8988T (cell line): ENCODE measurements at places on chromosomes 1 and 21.

DNA sequence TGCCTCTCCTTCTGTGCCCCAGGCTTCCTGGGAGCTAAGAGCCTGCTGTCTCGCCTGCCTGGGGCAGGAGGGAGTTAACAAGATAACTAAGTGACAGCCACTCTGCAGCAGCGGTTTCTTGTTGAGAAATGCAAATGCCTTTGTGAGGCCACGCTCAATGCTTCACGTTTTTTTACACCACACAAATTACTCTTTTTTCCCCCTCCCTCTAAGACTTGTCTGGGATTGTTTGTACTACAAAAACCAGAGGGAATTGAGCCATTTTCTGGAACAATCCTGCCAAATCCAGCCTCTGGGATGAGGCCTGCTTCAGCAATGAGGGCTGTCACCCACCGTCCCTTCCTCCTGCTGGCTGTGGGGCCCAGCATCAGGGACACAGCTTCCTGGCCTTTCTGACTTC is 119.6 kb downstream of the ACTL8 start:
- no peak for DNase-seq

GRCh38 chr1:152880316-152880715 is 2.2 kb downstream of the SMCP start:
- no peak for DNase-seq

GRCh38 chr1:231074046-231074445 is 34.0 kb upstream of the FAM89A start:
- DNase-seq, result no peak

- no peak for DNase-seq
Observed at GRCh38 chr21:31162079-31162699, 123.9 kb upstream of the KRTAP19-8 start.

DNA sequence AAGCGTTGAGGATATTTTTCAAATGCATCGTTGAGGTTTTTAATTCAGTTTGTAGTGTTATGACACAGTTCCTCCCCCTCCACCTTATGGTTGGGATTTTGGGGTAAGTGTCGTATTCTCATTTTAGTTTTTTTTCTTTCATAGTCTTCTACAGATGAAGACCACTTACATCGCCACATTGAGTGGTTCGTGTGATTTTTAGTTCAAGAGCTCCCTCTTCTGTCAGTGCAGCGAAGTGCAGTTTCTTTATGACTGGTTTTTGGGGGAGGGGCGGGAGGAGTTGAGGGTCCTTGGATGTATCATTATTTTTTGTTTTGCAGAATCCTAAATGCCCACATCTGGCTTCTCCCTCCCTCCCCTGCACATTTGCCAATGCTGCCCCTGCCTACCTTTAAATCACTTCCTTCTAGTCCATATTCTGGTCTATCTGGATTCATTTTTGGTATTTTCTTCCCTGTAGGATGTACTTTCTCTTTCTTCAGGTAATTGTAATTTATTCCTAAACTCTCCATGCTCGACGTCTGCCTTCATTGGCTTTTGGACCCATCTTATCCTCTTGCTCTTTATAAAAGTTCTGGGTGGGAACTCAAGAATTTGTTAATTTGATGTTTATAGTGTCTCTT is 433.1 kb downstream of the CAMTA1 start:
- DNase-seq, result no peak

GRCh38 chr1:31658721-31659120 is 14.0 kb upstream of the PEF1 start:
- no peak for DNase-seq

GRCh38 chr1:118201524-118201923 is 16.5 kb upstream of the SPAG17 start:
- no peak for DNase-seq

- no peak for DNase-seq
Observed at GRCh38 chr21:35850542-35851103, 209.7 kb downstream of the SETD4 start.

- no peak for DNase-seq
Observed at GRCh38 chr1:176996456-176997090, 167.9 kb downstream of the ASTN1 start.

GRCh38 chr1:116692879-116693278 is 25.3 kb upstream of the IGSF3 start:
- no peak for DNase-seq

DNA sequence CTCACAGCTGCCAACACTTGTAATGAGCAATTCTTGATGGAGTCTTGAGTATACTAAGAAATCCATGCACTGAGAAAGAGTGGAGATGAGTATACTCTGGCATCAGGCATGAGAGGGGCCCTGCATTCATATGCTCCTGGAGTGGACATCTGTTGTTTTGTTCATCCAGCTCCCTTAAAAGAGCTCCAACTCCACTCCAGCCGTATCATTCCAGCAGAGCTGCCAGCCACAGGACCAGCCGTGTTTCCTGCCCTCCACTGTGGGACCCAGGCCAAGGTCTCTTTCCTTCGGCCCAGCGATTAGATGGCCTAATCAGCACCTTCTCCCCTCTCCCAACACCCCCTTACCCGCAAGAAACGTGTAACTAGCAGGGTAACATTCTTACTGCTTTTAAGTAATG is 144.5 kb downstream of the OMA1 start:
- DNase-seq, result no peak

GRCh38 chr1:103191327-103191726 is 83.0 kb upstream of the COL11A1 start:
- DNase-seq, result no peak

DNA sequence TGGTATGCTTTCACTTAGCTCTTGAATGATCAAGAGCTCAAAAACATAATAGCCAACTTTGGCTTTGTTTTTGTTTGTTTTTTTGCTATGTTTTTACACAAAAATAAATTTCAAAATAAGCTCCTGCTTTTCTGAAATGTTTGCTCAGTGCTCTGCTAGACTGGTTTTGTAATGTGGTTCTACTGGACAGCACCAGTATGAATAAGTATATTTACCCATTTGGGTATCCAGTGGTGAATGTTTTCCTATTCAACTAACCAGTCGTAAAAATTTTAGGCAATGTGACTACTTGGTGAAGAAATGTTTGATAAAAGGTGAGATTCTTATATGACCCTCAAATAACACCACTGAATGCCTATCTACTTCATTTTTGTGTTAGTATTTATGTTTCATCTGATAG is 308.6 kb downstream of the PTPRC start:
- no peak for DNase-seq

DNA sequence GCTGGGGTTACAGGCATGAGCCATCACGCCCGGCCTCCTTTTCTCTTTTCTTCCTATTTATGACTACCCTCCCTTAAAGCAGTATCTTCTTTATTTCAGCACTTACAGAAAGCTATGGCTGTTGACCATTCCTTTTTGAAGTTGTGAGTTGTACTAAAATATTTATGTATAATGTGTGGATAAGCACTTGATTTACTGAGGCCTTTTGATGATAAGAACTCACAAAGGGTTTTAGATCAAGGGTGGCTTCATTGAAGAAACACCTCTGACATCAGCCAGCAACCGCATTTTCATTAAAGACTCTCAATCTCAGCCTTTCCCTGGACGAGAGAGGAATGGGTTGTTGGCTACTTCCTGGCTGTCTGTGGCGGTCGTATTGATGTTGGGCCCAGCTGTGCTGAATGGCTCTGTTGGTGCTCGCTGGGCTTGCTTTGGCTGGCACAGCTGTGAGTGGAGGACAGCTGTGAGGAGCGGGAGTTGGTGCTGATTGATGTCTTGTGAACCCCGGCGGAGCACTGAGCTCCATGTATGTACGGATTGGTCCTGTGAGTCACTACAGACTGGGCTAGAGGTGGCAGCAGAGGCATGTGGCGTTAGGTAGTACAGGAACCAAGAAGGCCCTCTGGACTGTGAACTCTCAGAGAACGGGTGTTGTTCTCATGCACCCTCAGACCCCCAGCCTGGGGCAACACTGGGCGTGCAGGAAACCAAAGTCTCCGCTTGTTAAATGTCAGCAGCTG is 208.8 kb downstream of the KIF26B start:
- no peak for DNase-seq

DNA sequence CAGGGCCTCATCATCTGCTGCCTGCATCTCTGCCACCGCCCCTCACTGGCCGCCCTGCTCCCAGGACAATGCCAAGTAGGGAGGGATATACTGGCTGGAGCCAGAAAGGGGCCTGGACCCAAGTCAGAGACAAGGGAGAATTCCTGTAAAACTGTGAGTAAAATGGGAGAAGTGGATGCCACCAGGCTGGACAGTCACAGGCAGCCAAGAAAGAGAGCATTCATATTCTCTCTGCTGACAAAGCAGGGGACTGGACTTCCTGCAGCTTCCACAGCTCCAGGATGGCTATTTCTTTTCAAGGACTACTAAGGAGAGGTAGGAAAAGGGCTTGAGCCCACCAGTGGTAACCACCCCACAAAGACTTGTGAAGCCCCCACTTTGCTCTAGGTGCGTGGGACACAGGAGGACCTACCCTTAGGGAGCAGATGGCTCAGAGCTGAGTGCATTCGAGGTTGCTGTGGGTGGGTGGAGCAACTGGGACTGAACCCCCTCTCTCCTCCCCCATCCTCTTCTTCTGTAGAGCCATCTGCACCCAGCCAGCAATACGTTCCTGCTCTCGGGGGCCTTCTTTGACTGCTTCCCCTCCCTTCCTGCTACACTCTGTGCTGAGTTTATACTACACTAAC is 57.5 kb downstream of the GLIS1 start:
- DNase-seq, result no peak

DNA sequence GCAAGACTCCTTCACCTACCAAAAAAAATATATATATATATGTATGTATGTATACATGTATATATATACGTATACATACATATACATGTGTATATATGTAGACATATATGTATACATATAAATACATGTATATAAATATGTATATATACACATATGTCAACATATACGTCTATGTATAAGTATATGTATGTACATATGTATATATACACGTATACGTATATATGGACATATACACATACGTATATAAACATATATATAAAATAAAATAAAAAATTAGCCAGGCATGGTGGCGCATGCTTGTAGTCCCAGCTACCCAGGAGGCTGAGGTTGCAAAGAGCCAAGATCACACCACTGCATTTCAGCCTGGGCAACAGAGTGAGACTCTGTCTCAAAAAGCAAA is 31.6 kb downstream of the BRWD1 start:
- no peak for DNase-seq

- DNase-seq, result no peak
Observed at GRCh38 chr1:246365708-246366107, 141.4 kb downstream of the SMYD3 start.

GRCh38 chr1:113950908-113951307 is 21.8 kb downstream of the HIPK1 start:
- DNase-seq, result no peak

GRCh38 chr1:110239441-110240430 is 29.6 kb downstream of the KCNC4 start:
- no peak for DNase-seq

GRCh38 chr1:16409536-16410152 is 27.6 kb downstream of the SPATA21 start:
- DNase-seq, result no peak

DNA sequence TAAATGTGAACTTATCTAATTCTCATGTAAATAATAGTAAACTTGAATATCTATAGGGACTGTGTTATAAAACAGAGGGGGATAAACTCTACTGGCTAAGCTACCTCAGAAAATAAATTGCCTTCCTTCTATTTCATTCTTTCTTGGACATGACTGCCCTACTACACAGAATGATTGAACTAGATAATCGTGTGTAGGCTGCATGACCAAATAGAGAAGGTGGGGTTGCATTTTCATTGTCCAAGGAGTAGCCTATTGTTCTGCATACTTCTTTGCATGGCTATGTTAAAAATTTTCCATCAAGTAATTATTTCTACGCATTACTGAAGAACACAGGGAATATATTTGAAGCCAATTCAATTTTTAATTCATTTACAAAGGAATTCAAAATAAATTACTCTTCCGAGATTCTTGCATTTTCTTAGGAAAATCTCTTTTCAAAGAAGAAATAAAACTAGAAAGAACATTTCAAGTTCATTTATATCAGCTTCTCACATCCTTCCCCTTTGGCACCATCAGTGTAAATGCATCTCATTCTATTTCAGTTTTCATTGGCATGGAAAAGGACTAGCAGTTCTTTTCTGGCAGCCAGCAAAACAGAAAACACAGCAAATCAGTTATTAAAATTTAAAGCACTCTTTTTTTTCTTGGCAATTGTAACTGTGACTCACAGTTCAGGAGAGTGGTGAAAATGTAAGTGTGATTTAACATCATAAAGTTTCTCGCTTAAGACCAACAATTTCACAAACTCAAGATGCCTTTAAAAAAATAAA is 714.7 kb downstream of the NCAM2 start:
- DNase-seq, result no peak

- no peak for DNase-seq
Observed at GRCh38 chr1:174837386-174837785, 162.4 kb upstream of the CACYBP start.

- DNase-seq, result no peak
Observed at GRCh38 chr21:25535849-25536248, 71.4 kb downstream of the MRPL39 start.

DNA sequence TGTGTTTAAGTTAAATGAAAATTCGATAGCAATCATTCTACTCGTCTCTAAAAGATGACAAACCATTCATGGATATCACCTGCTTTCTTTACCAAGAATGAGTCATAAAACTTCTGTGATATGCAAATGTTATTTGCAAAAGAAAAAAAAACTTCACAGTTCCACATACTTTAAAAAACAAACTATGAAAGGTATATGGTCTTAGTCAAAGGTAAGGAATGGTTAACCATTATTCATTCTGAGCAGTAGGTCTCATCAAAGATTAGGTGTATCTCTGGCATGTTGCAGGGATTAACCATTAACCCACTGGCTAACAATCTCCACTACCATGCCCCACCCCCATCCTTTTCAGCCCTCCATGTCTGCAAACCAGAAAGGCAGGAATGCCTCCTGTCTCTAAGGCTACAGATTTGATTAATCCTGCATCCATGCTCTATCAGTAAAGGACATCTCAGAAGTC is 44.4 kb downstream of the PTPN14 start:
- DNase-seq, result no peak

DNA sequence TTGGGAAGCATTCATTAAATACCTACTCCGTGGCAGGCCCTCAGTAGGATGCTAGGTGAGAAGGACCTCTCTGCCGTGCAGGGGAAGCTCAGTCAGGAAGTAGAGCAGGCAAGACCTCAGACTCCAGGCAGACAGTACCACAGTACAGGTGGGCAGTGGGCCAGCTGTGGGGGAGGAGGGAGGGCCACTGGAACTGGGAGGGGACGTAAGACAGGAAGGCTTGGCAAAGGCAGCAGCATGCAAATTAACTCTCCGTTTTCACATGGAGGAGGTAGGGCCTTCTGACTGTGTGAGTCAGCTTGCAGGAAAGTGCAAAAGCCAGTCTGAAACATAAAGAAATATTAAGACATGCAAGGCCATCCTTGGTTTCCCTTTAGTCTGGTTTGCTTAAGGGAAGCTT is 157.7 kb downstream of the TRIM33 start:
- DNase-seq, result no peak

DNA sequence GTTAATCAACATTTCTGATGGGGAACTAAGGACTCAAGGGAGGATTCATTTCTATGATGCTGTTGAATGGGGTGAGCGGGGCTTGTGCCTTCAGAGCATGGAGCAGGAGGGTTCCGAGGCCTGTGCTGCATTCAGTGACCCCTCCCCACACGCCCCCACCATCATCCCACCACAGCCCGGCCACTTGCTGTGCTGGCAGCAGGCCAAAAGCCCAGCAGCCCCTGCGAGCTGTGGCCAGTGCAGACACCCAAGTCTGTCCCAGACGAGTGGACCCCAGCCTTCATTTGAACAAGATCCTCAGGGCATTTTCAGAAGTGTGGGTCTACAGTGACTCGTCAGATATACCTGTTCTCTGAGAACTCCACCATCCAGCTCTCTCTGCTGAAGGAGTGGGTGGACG is 242.0 kb downstream of the GRIK3 start:
- no peak for DNase-seq
